T-cell (primary cell): ENCODE measurements at places on chromosomes 6 and 20. TPM values are rescaled to one million over a fixed set of nuclear protein-coding genes. Genes with fewer than 3 reads are reported as not detected.

LAMA2 gene
- total RNA-seq = 0.45 TPM

BPIFB1 gene
- total RNA-seq = not detected

TMEM200A gene
- total RNA-seq = 5.5 TPM

FERMT1 gene
- not detected for total RNA-seq

TMEM151B gene
- not detected for total RNA-seq

MLN gene
- not detected for total RNA-seq

BTNL2 gene
- total RNA-seq = not detected

RNF182 gene
- total RNA-seq = not detected

GSTA4 gene
- total RNA-seq = 0.65 TPM

BPI gene
- not detected for total RNA-seq

RFX6 gene
- not detected for total RNA-seq

ECI2 gene
- 20.4 TPM for total RNA-seq

ARG1 gene
- 0.78 TPM for total RNA-seq

MOXD1 gene
- total RNA-seq = 0.53 TPM

CASS4 gene
- total RNA-seq = 9.7 TPM

ADGRF5 gene
- total RNA-seq = 0.07 TPM

GLP1R gene
- not detected for total RNA-seq

COL19A1 gene
- total RNA-seq = 0.85 TPM

EMILIN3 gene
- not detected for total RNA-seq

CCM2L gene
- not detected for total RNA-seq

MICA gene
- total RNA-seq = 14.9 TPM

STK35 gene
- 19.3 TPM for total RNA-seq

ECT2L gene
- total RNA-seq = 0.06 TPM

HLA-DQB1 gene
- 4.2 TPM for total RNA-seq

KIF6 gene
- total RNA-seq = not detected

MYO6 gene
- total RNA-seq = 2.9 TPM

LY86 gene
- total RNA-seq = 0.54 TPM

WFDC2 gene
- total RNA-seq = 0.56 TPM

GPX5 gene
- not detected for total RNA-seq

ADGRF1 gene
- total RNA-seq = not detected

TTI1 gene
- 23.6 TPM for total RNA-seq

SIM1 gene
- total RNA-seq = not detected

PNPLA1 gene
- total RNA-seq = not detected

TBC1D32 gene
- 11.8 TPM for total RNA-seq

CGAS gene
- total RNA-seq = 14.9 TPM

BMP2 gene
- not detected for total RNA-seq

CAPN11 gene
- not detected for total RNA-seq

ZC2HC1B gene
- not detected for total RNA-seq

EPPIN gene
- total RNA-seq = not detected

TP53TG5 gene
- 0.23 TPM for total RNA-seq

OPN5 gene
- not detected for total RNA-seq

FKBP5 gene
- 61.4 TPM for total RNA-seq

TCP11 gene
- total RNA-seq = not detected
